Uterus (tissue), 4 donors: ENCODE measurements at places on chromosomes 13 and 19.

DNA sequence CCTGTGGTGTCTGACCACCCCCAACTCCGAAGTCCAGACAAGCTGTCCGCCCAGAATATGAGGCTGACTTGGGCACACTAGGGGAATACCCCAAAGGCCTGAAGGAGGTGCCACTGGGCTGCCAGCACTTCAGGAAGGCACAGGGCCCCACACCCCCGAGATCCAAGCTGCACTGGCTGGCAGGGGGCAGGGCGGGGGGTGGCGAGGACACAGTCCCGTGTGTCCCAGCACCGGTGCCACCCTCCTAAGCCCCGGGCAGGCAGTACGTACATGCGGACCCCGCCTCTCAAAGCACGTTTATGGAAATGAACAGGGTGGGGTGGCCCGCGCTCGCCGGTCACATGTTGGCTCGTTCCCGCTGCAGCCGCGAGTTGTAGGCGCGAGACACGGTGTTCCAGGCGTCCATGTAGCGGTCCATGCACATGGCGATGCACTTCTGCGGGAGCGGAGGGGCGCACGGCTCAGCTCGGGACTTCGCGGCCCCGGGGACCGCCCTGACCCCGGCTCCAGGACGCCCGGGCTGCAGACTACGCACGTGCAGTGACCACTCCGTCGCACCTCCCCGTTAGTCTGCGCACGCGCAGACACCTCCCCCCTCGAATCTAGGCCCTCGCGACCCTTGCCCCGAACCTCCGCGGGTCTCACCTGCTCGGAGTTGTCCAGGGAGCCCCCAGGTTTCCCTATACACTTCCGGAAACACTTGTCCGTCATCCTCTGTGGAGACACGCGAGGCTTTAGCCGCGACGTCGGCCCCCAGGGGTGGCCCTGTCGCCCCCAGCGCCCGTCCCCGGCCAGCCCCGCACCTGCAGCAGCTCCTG is 566 bp downstream of the TIMM13 start:
- DNase-seq = no peak
- peaks cover 6% of the 10 kb centered on the region for H3K4me1 ChIP-seq
- peak overlapping the region; percentile 70 for H3K4me3 ChIP-seq
- no peaks in the 10 kb centered on the region for H3K27me3 ChIP-seq
- no peaks in the 10 kb centered on the region for H3K36me3 ChIP-seq

DNA sequence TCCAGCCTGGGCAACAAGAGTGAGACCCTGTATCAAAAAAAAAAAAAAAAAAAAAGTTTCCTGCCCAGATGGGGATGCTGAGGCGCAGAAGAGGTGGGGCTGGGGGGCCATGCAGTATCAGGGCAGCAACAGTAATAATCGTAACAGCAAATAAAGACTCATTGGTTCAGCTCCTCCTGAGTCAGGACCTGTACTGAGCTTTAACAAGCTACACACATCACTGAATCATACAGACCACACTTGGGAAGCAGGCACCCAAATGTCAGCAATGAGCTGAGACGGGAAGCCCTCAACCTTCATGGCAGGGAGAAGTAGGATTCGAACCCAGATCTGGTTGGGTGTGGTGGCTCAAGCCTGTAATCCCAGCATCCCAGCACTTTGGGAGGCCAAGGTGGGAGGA is 10.6 kb upstream of the DPF1 start:
- DNase-seq = no peak
- no peak overlapping the region for H3K27ac ChIP-seq
- H3K36me3 ChIP-seq = no peaks in the 10 kb centered on the region
- no peak overlapping the region for H3K4me3 ChIP-seq
- no peaks in the 10 kb centered on the region for H3K27me3 ChIP-seq

- no peak overlapping the region for H3K27ac ChIP-seq
- H3K36me3 ChIP-seq = no peaks in the 10 kb centered on the region
- no peak overlapping the region for H3K4me3 ChIP-seq
- no peaks in the 10 kb centered on the region for H3K27me3 ChIP-seq
- H3K4me1 ChIP-seq = no peaks in the 10 kb centered on the region
These were observed 733.9 kb upstream of the KLHL1 start for GRCh38 chr13:70842062-70842644.

DNA sequence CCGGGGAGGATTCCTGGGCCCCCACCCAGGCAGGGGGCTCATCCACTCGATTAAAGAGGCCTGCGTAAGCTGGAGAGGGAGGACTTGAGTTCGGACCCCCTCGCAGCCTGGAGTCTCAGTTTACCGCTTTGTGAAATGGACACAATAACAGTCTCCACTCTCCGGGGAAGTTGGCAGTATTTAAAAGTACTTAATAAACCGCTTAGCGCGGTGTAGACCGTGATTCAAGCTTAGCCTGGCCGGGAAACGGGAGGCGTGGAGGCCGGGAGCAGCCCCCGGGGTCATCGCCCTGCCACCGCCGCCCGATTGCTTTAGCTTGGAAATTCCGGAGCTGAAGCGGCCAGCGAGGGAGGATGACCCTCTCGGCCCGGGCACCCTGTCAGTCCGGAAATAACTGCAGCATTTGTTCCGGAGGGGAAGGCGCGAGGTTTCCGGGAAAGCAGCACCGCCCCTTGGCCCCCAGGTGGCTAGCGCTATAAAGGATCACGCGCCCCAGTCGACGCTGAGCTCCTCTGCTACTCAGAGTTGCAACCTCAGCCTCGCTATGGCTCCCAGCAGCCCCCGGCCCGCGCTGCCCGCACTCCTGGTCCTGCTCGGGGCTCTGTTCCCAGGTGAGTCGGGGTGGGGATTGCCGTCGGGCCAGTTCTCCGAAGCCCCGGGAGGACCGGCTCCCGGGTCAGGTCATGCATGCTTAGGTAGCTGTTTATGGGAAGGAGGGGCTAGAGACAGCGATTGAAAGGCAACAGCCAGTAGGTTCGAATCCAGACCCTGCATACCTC is at the start of gene ICAM1:
TSS of gene ICAM1 (plus strand) at position 505 of the 779 bp plus-strand sequence. CDS start at position 545, 40 bp downstream.
- H3K36me3 ChIP-seq = no peaks in the 10 kb centered on the region
- H3K4me1 ChIP-seq = no peaks in the 10 kb centered on the region
- H3K27me3 ChIP-seq = no peaks in the 10 kb centered on the region
- peak within 1 kb of the TSS; percentile 11 for H3K4me3 ChIP-seq
- H3K27ac ChIP-seq = peak within 1 kb of the TSS; percentile 67
- peak; percentile 77 for DNase-seq

GRCh38 chr19:37594982-37595382 is 306 bp downstream of the ZNF540 start:
- H3K4me3 ChIP-seq = peak overlapping the region; percentile 74
- H3K36me3 ChIP-seq = no peaks in the 10 kb centered on the region
- DNase-seq = peak; percentile 57
- peak overlapping the region; percentile 88 for H3K27ac ChIP-seq
- H3K4me1 ChIP-seq = no peaks in the 10 kb centered on the region
- H3K27me3 ChIP-seq = no peaks in the 10 kb centered on the region

DNA sequence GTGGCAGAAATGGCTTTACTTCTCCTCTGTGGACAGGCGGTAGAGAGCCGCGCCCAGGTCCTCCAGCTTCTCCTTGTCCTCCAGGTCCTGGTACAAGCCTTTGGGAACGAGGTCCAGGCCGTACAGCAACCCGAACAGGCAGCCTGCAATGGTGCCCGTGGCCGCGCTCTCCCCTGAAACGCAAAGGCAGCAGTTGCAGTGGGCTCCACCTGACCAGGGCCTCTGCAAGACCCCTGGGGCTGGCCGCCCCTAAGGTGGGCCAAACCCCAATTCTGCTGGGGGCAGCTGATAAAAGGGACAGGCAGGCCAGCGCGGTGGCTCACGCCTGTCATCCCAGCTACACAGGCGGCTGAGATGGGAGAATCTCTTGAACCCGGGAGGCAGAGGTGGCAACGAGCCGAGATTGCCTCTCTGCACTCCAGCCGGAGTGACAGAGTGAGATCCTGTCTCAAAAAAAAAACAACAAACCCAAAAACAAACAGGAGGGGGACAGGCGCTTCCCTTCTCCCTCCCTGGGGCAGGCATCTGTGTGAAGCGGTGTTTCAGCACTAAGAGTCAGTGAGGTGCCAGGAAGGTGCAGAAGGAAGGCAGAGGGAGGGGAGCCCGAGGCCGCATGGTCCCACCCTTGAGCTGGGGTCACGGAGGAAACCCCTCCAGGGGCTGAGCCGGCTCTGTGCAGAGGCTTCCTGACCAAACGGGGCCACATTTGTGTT is 30.3 kb downstream of the ADPRHL1 start:
- no peak overlapping the region for H3K27ac ChIP-seq
- no peaks in the 10 kb centered on the region for H3K27me3 ChIP-seq
- no peaks in the 10 kb centered on the region for H3K4me1 ChIP-seq
- H3K4me3 ChIP-seq = no peak overlapping the region
- no peaks in the 10 kb centered on the region for H3K36me3 ChIP-seq
